Pons (tissue), 1 donor: ENCODE measurements at places on chromosomes 5 and 9.

DNA sequence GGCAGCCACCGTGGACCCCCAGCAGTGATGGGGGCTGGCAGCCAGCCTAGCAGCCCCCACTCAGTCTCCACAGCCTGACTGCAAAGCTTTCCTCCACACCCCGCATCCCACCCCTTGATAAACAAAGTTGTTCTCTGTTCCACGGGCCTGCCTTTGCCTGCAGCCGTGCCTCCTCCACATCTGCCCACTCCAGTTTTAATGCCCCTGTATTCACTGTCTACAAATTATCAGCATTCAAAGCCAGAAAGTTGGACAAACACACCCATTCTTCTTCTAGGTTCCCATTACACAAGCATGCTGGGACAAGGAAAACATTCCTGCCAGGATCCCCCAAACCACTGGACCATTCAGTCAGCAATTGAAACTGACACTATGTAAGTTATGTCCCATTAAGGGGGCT, 23.0 kb upstream of the NR5A1 start:
- no peak for DNase-seq

- DNase-seq = no peak
Observed at GRCh38 chr9:4038182-4038723, 261.6 kb downstream of the GLIS3 start.

DNA sequence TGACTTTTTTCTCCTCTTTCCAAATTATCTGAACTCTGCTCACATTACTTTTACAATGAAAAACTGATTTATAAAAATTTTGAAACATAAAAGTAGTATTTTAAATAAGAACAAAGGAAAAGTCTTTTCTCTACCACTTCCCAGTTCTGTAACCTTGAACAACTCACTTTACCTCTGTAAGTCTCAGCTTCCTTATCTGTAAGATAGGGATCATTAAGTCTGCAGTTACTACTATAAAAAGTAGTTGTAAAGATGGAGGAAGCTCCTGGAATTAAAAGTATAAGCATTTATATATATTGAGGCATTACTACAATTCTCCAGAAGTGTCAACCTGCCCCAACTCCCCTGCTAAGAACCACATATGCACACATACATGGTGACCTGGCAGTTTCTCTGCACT, 88.0 kb downstream of the TTC39B start:
- no peak for DNase-seq

- no peak for DNase-seq
Observed at GRCh38 chr5:176436656-176437055, 11.5 kb upstream of the FAF2 start.

- no peak for DNase-seq
Observed at GRCh38 chr9:5720151-5720550, 91.2 kb downstream of the RIC1 start.

- no peak for DNase-seq
Observed at GRCh38 chr9:117839862-117840261, 135.7 kb downstream of the TLR4 start.

- peak; percentile 31 for DNase-seq
Observed at GRCh38 chr9:109179801-109180523, 12.9 kb upstream of the FRRS1L start.

DNA sequence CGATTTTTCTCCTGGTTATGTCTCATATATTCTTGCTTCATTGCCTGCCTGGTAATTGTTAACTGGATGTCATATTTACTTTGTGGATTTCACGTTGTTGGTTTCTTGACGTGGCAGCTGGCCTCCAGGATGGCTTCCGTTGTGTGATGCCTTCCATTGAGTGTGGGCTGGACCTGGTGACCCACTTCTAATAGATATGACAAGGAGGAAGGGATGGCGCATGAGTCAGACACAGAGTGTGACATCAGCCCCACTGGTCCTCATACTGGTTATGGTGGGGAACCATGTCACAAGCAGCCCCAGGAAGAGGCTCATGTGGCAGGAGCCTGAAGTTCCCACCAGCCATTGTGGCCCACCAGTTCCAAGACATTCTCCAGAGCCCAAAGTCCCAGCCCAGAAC, 6.4 kb upstream of the PAEP start:
- no peak for DNase-seq

DNA sequence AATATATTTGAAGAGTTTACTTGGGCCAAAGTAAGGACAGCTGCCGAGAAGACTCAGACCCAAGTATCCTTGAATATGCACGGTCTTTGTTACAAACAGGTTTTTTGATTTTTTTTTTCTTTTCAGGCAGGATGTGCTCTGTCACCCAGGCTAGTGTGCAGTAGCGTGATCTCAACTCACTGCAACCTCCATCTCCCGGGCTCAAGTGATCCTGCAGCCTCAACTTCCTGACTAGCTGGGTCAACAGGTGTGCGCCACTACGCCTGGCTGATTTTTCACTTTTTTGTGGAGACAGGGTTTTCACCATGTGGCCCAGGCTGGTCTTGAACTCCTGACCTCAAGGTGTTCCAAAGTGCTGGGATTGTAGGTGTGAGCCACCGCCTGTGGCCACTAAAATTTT, 27.4 kb downstream of the JMY start:
- DNase-seq = no peak

- DNase-seq = peak; percentile 49
Observed at GRCh38 chr9:112809351-112809848, 58.8 kb downstream of the SNX30 start.

DNA sequence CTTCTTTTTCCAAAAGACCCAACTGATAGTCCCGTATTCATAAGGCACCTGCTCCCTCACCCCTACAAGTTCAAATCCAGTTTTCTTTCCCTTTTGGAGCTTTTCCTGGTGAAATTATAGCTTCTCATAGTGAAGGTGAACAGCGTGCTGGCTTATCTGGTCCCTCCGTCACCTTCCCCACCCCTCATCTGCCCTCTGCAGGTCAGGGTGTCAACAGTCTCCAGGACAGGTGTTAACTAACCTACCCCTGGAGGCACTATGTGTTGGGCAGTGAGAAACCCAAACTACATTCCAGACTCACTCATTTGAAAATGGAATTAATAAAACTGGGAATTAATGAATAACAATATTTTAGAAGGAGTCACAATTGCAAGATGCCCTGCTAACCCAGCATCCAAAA, 109.0 kb upstream of the TAS2R1 start:
- DNase-seq = no peak

- no peak for DNase-seq
Observed at GRCh38 chr5:107368615-107369014, 302.1 kb downstream of the EFNA5 start.

DNA sequence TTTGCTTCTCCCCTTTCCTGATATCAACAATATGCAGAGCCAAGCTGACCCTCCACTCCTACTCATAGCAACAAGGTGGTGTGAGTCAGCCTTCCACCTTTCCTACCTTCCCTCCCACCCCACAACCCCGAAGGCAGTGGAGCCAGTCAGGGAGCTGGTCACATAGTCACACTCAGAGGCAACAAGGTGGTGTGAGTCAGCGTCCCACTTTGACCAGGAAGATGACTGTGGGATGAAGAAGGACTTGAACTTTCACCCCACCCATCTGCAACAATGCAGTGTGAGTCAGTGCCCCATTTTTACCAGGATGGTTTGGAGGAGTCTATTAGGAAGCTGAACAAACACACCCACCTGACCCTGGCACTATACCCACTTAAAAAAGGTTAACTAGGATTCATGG, 30.1 kb upstream of the ZNF782 start:
- no peak for DNase-seq

GRCh38 chr5:100595152-100595811, 60.1 kb downstream of the FAM174A start:
- DNase-seq = peak; percentile 24

DNA sequence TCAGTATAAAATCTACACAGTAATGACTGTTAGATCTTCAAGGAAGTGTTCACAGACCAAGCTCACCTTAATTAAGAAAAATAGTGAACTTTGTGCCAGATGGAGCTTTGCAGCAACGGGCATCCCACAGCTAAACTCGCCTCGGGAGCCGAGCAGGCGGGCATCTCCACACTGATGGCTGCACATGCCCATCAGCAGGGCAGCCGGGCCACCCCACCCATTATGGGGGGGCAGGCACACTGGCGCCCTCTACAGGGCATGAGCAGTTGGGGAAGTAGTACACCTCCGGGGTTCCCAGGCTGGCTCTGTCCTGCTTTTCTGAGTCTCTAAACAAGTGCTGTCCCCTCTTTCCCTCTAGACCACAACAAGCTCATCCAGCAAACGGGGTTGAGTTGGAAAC, 21.6 kb downstream of the ANKS6 start:
- DNase-seq = no peak

- no peak for DNase-seq
Observed at GRCh38 chr5:133474851-133475590, 137.3 kb downstream of the FSTL4 start.

- DNase-seq = no peak
Observed at GRCh38 chr5:174436750-174437149, 287.6 kb upstream of the MSX2 start.

- DNase-seq = no peak
Observed at GRCh38 chr5:135208555-135208902, 174.5 kb upstream of the PITX1 start.

- DNase-seq = no peak
Observed at GRCh38 chr5:151094852-151095245, 14.0 kb upstream of the TNIP1 start.

- no peak for DNase-seq
Observed at GRCh38 chr5:143312822-143313221, 90.7 kb downstream of the NR3C1 start.

- no peak for DNase-seq
Observed at GRCh38 chr5:35384658-35385057, 154.4 kb upstream of the PRLR start.

DNA sequence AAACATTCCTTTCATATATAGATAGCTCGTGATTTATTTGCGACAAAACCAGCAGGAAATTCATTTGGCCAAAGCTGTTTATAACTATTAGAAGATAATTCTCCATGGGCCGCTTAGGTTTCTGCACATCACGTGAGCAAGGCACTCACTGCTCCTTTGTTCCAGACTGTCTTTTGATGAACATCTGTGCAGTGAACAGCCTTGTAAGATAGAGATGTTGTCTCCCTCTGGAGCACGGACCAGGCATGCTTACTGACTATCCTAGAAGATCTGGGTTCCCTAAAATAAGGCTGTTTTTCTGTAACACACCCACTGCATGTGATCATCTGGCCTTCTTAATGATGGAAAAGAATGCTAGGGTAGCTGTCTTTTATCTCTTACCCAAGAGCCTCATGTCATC, 30.9 kb downstream of the YIPF5 start:
- peak; percentile 53 for DNase-seq

GRCh38 chr9:35335164-35335563, 154.7 kb upstream of the RUSC2 start:
- no peak for DNase-seq

DNA sequence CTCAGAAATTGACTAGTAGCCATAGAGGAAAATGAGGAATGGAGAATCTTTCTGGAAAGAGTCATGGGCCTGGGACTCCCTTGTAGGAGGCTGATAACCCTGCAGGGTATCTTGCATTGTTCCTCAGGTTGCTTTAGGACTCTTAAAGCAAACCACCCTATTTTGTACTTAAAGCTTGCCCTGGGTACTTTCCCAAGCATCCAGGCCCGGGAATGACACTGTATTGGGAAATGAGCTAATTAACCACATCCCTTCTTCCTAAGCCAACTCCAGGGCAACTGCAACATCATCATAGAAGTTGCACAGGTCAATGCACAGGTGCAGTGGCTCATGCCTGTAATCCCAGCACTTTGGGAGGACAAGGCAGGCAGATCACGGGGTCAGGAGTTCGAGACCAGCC, 55.9 kb downstream of the UGCG start:
- DNase-seq = no peak
